ENCODE measurements at places on chromosomes 5 and 9. TPM values are rescaled to one million over a fixed set of nuclear protein-coding genes. Genes with fewer than 3 reads are reported as not detected.

The DMGDH gene
- 3.3 TPM for total RNA-seq

The CTXN3 gene
- not detected for total RNA-seq

The COL5A1 gene
- 263 TPM for total RNA-seq

The TLE1 gene
- 84.8 TPM for total RNA-seq

The ESM1 gene
- total RNA-seq = not detected

The DBH gene
- total RNA-seq = not detected

The SMIM33 gene
- not detected for total RNA-seq

The ANKDD1B gene
- 0.89 TPM for total RNA-seq

The EQTN gene
- not detected for total RNA-seq

The NR2F1 gene
- 71.4 TPM for total RNA-seq

The SPATA31A3 gene
- total RNA-seq = not detected

The CCDC69 gene
- total RNA-seq = 0.98 TPM

The RELL2 gene
- 4.6 TPM for total RNA-seq

The STPG3 gene
- total RNA-seq = not detected

The FLT4 gene
- 0.38 TPM for total RNA-seq

The PDE6A gene
- under 0.01 TPM for total RNA-seq

The TXNDC8 gene
- not detected for total RNA-seq

The SLC6A19 gene
- total RNA-seq = not detected

The SVEP1 gene
- 0.16 TPM for total RNA-seq

All from mesangial cell (primary cell).